Right ventricle myocardium inferior (tissue), 1 donor: ENCODE measurements at places on chromosomes 1 and 21. TPM values are rescaled to one million over a fixed set of nuclear protein-coding genes. Genes with fewer than 3 reads are reported as not detected.

Gene FCGR3B
- 4.8 TPM for total RNA-seq

Gene RNF186
- not detected for total RNA-seq

Gene CD53
- total RNA-seq: 17.2 TPM

GRCh38 chr21:26185021-26185420 lies 14.5 kb upstream of the APP start:
- no peak for DNase-seq

DNA sequence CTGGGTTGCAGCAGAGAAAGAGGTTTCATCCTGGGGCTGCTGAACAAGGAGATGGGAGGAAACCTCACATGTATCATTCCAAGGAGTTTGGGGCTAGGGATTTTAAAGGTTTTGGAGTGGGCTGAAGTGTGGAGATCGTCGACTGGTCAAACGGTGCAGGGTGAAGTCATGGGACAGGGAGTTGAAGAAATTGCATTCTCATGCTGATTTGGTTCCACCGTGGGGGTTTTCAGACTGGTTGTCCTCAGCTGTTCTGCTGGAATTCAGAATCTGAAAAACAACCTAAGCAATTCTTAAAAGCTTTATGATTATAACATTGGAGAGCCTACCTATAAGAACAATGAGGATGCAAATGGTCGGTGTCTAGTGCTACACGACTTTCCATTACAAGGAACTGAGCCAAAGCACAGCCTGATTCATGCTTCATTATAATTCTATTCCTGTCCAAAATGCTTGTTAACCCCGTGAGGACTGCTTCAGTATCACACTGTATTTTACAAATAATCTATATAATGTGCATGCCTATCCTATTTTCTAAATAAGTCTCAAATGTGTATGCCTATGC lies 242.7 kb downstream of the TM2D1 start:
- DNase-seq: no peak
